ENCODE measurements at places on chromosomes 5 and 9.

DNA sequence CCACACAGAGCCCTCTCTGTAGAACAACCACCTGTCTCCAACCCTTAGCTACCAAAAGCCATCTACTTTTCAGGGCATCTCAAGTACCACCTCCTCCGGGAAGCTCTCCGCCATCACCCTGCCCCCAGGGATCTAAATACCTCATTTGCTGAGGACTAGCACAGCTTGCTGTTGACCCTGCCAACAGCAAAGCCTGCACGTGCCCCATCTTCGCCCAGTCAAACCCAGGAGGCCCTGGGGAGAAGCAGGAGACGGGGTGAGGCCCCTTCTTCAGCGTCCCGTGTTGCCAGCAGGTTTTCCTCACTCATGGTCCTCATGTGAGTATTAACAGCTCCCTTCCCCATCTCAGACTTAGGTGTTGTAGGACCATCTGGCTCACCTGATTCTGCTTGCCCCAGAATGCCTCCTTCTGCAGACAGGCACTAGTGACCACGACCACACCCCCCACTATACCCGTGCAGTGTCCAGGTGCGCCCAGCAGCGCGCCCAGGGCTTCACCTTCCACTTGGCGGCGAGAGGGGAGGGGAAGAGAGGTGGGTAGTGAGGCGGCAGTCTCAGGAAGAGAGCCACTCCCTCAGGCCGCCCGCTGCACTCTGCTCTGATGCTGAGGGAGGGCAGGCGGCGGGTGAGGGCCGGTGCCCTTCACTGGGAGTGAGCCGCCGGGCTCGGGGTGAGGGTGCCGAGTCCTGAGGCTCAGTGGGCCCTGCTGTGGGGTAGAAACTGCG lies 11.1 kb downstream of the VAV2 start:
- peak; percentile 61 for DNase-seq

GRCh38 chr5:6407558-6408259 lies 29.4 kb upstream of the MED10 start:
- no peak for DNase-seq

GRCh38 chr5:92945605-92946097 lies 635.4 kb downstream of the NR2F1-AS1 start:
- DNase-seq, result no peak

DNA sequence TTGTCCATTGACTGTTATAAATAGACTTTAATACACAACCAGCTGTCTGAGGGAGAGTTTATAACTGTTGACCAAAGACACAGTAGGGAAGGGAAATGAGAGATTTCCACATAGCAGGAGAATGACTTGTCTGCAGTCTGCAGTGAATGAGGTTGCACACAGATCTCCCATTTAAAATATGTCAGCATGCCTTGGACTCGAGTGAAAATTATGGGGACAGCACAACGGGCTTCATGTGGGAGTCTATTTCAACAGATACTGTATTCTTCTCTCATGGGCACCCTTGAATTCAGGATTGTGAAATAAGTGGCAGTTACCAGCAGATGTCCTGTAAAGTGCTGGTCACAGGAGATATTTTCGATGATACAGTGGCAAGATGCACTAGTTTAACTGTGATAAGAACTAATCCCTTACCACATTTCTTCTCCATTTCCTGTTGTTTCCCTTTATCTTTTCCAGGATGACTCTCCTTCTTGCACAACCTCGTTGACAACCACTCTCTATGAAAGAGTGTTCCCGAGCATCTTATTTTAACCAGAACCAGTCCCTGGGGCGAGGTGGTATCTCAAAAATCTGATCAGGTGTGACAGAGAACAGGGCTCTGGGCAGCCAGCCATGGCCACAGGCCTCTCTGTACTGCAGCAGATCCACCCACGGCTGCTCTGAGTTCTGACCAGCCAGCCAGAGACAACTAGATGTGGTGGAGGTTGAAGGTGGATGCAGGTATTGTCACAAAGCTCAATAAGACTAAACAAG lies 51.5 kb upstream of the MAP3K1 start:
- no peak for DNase-seq

- DNase-seq, result no peak
Measured at GRCh38 chr5:32123058-32123805, 50.9 kb downstream of the GOLPH3 start.

GRCh38 chr5:125140855-125141254 lies 394.4 kb upstream of the ZNF608 start:
- DNase-seq, result peak; percentile 5

GRCh38 chr5:177228751-177229150 lies 74.8 kb downstream of the RAB24 start:
- no peak for DNase-seq

GRCh38 chr5:67416133-67416937 lies 219.7 kb upstream of the CD180 start:
- DNase-seq, result no peak

DNA sequence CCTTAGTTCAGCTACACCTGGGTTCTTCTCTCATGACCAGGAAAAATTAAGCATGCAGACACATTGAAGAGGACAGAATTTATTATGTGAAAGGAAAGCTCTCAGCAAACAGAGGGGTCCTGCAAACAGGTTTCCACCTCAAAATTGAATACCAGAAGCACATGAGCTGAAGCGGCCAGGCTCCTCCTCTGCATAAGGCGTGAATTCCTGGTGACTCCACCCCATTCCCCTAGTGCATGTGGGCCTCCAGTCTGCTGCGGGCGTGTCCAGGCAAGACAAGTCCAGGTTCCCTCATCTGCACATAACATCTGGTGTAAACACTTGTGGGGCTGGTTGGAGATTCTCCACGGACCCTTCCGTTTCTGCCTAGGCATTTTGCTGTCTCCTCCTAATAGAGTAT lies 1156.4 kb downstream of the FOXD4L5 start:
- DNase-seq, result no peak

DNA sequence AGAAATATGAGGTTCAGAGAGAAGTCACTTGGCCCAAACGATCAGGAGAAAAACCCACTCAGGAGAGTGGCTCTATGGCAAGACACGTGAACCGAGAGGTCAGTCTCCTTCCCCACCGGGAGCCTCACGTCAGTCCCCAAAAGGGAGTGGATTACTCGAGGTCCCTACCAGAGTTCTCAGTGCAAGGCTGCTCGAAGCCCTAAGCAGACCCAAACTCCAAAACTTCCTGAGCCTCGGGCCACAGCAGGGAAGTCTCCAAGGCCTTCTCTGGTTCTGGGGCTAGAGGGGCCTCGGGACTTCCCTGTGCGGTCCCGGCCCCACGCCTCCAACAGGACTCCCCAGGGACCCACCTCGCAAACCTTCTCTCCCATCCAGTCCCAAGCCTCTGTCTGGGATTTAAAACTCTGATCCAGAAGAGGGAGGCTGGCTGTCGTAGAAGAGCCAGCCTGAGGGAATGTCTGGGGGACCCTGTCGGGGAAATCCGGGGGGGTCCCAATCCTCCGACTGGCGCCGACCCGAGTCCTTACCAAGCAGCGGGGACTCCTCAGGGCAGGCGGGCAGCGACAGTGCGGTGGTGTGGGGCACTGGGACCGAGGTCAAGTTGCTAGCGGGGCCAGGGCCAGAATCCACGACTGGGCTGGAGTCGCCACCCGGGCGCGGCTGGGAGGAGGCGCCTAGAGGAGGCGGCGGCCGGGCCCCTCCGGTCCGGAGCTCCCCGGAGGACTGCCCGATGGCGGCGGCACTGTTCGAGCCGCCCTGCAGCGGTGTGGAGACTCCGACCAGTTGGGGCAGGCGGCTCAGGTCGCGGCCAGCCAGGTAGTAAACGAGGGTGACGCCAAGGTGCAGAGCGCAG lies 679 bp downstream of the B4GALT1 start:
- DNase-seq, result no peak

DNA sequence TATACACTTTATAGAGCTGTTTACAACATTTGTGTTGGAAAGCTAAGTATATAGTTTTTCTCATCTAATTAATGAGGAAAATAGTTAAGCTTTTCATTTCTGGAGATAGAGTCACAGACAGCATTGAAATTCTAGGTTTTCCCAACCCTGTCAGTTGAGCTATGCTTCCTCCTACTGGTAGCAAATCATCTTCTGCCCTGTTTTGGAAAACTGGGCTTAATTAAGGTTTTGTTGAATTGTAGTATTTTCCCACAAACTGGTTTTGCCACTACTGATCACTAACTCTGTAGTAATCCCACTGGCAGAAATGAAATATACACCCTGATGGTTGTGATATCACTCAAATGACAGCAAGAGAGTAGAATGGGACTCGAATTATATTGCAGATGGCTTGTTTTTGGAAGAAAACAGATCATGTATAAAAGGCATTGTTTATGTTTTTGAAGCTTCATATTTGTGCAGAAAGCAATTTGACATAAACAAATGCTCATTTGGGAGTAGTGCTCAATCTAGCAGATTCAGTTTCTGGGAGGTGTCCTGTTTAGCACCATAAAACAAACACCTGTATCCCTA lies 46.6 kb downstream of the CD180 start:
- no peak for DNase-seq

DNA sequence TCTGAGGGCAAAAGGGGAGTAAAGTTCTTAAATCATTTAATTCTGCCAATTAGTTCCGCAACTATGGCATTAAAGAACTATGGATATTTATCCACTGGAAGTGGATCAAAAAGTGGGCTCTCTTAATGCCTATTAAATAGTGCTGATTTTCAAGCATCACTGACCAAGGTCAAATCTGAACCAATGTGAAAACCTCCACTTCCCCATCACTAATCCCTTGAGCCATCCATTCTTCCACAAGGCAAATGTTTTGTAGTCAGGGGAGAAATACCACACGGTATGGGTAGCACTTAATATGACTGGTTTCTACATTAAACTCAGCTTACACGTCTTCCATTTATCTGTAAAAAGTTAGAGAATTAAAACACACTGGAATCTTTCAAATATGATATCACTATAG lies 57.6 kb downstream of the MLLT3 start:
- no peak for DNase-seq

GRCh38 chr5:139446956-139447779 lies 7.8 kb upstream of the DNAJC18 start:
- DNase-seq, result no peak

DNA sequence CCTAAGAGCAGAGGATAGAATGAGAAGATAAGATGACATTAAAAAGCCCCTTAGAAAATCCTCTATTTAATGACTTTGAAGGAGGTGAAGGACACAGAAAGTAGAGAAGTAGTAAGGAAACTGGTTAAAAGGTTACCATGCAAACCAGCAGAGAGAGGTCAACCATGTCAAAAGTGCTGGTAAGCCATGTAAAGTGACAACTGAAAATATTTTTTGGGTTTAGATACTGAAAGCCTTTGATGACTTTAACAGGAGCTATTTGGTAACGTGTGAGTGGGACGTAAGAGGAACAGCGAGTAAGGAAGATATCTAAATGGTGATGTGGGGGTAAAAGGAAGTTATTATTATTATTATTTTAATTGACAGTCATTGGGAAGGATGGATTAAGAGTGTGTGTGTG lies 56.9 kb downstream of the MACIR start:
- no peak for DNase-seq

GRCh38 chr5:92909602-92909962 lies 671.4 kb downstream of the NR2F1-AS1 start:
- no peak for DNase-seq

GRCh38 chr9:133303266-133304157 lies 28.5 kb upstream of the ABO start:
- no peak for DNase-seq

DNA sequence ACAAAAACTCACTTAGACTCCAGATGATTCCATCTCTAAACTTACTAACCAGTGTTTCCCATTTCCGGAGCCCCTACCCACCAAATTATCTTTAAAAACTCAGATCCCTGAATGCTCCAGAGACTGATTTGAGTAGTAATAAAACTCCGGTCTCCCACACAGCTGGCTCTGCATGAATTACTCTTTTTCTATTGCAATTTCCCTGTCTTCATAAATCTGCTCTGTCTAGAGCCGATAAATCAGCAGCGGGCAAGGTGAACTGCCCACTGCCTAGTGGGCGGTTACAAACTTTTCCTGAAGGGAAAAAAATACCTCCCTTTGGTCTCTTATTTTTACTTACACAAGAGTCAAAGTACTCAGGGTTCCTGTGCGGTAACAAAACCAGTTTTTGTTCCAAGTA lies 624.4 kb upstream of the RORB start:
- DNase-seq, result no peak

GRCh38 chr5:150517272-150518152 lies 9.6 kb downstream of the NDST1 start:
- peak; percentile 53 for DNase-seq

- no peak for DNase-seq
Measured at GRCh38 chr5:6236858-6237481, 141.4 kb downstream of the MED10 start.

DNA sequence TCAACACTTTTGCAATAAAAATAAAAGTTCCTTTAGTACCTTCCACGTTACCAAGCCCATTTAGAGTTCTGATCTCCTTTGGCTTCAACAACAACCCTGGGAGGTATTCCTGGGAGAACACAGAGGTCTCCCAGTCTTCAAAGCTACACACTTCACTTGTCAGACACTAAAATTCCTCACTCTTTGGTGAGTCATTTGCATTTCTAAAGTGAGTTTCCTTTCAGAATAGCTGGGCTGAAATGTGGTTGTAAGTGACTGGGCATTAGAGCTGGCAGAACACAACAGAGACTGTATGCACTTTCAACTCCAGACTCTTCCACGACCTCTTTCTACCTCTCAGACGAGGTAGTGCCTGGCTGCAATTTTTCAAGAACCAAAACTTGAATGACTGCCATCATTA lies 11.5 kb upstream of the F2RL1 start:
- DNase-seq, result no peak

GRCh38 chr5:109016300-109016699 lies 268.6 kb downstream of the FER start:
- DNase-seq, result no peak

DNA sequence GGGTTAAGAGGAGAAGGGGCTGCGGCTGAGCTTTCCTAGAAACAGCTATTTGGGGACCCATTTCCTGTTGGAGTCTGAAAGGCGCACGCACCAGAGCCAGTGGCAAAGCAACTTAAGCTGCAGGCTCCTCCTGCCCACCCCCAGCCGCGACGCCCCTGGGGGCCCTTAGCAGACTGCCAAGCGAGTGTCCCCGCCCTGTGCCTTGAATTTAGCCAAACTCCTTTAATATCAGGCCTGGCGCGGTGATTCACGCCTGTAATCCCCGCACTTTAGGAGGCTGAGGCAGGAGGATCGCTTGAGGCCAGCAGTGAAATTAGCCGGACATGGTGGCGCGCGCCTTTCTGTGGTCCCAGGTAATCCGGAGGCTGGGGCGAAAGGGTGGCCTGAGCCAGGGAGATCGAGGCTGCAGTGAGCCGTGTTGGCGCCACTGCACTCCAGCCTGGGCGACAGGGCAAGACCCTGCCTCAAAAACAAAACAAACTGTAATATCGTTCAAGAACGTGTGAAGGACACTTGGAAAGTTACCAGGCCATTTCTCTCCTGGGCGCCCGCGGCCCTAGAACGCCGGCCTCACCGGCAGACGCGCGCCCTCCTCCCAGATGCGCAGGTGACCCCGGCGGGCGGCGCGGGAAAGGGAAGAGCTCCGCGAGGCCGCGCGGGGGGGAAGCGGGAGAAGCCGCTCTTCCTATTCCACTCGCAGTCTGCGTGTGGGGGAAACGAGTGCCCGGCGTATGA lies 1.0 kb upstream of the F2R start:
- DNase-seq, result no peak
